ENCODE measurements at places on chromosomes 12 and 14. TPM values are rescaled to one million over a fixed set of nuclear protein-coding genes. Genes with fewer than 3 reads are reported as not detected.
A peak's percentile ranks its signal among the peaks of the same experiment; 100 is the strongest.

SAMD15 gene
- 0.84 TPM for total RNA-seq

KRT6A gene
- total RNA-seq, result not detected

VPS37B gene
- 35.8 TPM for total RNA-seq

TTC6 gene
- total RNA-seq, result not detected

DNA sequence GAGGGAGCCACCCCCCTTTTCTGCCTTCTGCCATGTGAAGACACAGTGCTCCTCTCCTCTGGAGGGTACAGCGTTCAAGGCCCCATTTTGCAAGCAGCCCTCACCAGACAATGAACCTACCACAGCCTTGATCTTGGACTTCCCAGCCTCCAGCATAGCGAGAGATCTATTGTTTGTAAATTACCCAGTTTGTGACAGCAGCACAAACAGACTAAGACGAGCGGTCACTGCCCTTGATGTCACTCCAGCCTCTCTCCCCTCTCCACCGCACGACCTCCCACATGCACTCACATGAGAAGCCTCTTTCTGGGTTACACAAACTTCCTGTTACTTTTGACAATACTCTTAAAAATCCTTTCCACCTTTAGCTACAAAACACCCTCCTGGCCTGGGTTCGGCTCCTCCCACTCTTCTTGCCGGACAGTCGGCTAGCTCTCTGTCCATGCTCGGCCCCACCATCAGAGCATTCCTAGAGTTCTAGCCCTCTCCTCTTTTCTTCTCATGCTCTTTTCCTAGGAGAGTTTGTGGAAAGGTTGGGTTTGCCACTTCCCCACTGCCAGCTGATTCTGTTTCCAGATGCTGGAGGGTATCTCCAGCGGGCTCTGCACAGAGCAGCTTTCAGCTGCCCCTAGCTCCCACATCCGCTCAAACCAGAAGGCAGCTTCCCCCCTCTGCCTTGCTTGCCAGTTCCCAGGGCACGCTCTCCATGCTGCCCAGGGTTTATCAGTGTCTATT lies 124.3 kb downstream of the FOXN3 start:
- DNase-seq, result no peak

- peak; percentile 28 for DNase-seq
Measured at GRCh38 chr14:75306927-75307699, 28.5 kb downstream of the FOS start.

DNA sequence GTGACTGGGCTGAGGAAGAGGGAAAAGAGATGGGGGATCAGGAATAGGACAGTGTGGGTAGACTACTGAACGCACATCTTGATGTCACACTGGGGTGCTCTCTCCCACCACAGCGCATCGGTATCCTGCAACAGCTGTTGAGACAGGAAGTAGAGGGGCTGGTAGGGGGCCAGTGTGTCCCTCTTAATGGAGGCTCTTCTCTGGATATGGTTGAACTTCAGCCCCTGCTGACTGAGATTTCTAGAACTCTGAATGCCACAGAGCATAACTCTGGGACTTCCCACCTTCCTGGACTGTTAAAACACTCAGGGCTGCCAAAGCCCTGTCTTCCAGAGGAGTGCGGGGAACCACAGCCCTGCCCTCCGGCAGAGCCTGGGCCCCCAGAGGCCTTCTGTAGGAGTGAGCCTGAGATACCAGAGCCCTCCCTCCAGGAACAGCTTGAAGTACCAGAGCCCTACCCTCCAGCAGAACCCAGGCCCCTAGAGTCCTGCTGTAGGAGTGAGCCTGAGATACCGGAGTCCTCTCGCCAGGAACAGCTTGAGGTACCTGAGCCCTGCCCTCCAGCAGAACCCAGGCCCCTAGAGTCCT lies 6.9 kb downstream of the C1QL4 start:
- DNase-seq, result no peak

GRCh38 chr12:53466640-53467039 lies 14.7 kb downstream of the PCBP2 start:
- DNase-seq, result no peak

- DNase-seq, result no peak
Measured at GRCh38 chr14:88804477-88804876, 11.7 kb upstream of the EML5 start.

GRCh38 chr14:23544511-23545447 lies 6.8 kb downstream of the ZFHX2 start:
- no peak for DNase-seq

DNA sequence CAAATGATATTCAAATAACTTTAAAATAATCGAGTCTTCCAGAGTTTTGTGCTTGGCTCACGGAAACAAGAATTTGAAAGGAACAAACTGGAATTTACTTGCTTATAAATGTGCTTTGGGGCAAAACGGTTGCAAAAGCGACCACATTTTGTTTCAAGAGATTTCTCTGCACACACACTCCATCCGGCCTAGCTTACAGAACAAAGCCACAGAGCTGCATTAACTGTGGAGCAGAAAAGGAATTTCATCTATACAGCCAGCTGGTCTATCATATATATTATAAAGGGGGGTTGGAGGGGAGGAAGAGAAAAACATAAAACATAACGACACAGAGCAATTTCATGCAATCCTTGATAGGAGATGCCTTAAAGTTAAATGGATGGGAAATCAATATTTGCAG lies 153.0 kb downstream of the MYRFL start:
- DNase-seq, result no peak

DNA sequence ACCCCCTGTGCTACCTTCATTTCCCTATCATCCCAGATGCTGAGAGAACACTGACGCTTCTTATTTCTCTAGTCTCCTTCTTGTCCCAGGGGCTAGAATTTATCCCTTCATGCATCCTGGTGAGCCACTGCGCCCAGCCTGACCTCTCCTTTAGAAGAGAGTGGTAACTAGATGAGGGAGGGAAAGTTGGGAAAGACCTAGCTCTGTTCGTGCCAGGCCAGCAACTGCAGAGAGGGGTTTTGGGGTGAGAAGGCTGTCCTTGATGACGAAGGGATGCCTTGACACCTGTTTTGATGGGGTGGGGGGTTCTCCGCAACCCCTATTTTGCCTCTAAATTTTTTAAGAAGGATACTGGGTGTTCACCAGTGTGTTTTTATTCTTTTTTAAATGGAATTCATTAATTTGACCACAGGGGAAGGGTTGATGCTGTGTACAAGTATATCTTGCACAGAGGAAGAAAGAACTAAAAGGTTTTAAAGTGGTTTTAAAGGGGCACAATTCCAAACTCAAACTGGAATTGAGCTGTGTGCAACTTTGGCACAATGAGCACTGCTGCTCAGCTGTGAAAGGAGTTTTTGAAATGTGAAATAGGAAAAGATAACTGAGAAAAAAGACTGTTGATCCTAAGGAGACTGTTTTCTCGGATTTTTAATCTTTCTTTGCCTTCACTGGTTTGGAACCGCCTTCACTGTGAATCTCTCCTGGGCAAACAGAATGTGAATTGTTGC lies 7.0 kb upstream of the MMP19 start:
- DNase-seq, result no peak

DNA sequence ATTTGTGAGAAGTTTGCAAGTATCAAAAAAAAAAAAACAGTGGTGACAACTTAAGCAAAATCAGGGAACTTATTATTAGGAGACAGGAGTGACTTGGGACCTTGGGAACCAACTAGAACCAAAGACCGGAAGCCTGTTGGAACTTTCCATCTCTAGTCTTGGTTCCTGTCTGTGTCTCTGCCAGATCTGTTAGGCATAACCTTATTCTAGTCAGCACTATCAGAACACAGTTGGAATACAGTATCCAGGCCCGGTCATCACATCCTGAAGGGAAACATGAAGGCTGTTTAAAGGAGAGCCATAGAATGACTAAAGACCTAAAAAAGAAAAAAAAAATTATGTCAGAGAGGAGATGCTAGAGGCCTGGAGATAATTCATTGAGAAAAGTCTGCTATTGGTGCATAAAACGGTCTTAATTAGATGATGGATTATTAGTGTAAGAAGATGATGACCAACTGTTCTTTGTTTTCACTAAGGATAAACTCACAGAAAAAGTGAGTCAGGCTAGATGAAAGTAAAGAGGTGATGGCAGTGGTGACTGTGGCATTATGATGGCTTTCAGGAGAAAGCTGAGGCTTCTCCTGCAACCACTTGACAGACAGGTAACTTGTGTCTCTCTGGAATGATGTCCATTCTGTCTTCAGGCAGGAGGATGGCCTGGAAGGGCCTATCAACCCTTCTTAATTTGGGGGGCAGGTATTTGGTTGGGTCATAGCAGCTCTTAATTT lies 28.2 kb downstream of the DACT1 start:
- no peak for DNase-seq

GRCh38 chr12:81465876-81466275 lies 293.3 kb downstream of the PPFIA2 start:
- no peak for DNase-seq

DNA sequence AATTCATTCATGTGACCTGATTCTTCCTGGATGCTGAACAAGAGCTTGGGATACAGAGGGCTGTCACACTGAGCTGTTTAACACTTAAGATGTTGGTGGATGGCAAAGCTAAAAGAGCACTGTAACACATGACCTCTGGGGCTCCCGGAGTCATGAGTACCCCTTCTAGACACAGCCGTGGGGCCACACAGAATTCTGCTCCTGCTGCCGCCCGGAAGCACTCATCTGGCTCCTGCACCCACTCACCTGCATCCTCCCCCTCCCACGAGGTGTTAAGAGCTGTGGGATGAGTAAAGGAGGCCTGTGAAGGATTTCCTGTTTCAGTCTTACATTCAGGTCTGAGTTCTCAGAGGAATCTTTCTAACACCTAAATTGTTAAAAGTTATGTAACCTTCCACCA lies 78.0 kb upstream of the SSTR1 start:
- DNase-seq, result no peak

GRCh38 chr12:41092115-41092514 lies 96.0 kb upstream of the PDZRN4 start:
- no peak for DNase-seq

- no peak for DNase-seq
Measured at GRCh38 chr12:108561852-108562347, 496 bp upstream of the ISCU start.

- DNase-seq, result no peak
Measured at GRCh38 chr12:13242936-13243335, 46.4 kb downstream of the EMP1 start.

DNA sequence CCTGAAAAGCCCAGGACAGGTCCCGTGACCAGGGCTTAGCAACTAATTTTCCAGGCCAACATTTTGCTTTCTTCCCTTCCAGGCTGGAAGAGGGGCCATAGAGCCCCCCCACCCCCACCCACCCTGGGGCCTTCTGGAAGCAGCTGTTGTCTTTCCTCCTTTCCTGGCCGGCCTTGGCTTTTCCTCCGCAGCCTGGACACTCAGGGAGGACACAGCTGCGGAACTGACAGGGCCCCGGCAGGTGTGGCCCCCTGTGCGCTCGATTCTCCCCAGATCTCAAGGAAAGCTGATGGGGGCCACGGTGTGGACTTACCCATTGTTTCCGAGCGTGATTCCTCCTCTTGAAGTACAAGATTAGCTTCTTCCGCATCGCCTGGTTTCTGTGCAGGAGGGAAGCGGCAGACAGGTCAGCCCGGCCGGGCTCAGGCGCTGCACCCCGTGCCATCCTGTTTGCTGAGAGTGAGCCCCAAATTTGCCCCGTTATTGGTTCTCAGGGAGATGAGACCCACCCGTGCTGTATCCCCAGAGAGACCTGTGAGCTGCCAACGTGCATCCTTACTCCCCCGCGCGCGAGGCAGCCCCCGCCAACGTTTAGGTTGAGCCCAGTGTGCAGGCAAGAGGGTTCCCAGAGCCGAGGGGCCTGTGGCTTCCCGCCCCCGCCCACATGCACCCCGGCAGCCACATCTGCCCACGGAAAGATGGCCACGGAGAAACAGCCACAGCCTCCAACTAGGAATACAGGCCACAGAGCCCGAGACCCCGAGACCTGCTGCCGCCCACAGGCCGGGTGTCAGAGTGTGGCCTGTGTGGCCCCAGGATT lies 129.6 kb downstream of the NCOR2 start:
- DNase-seq, result no peak

GRCh38 chr14:68680541-68681051 lies 112.3 kb downstream of the ZFP36L1 start:
- DNase-seq, result peak; percentile 67

GRCh38 chr14:90255871-90256270 lies 482 bp upstream of the PSMC1 start:
- DNase-seq, result no peak

GRCh38 chr12:129520739-129521138 lies 383.1 kb downstream of the TMEM132D start:
- DNase-seq, result peak; percentile 54

Measured in RPMI7951 (cell line).